Fibroblast of mammary gland (primary cell): ENCODE measurements at places on chromosomes 13 and 19.

GRCh38 chr13:60090574-60090973 lies 73.2 kb downstream of the DIAPH3 start:
- DNase-seq = peak; percentile 44

DNA sequence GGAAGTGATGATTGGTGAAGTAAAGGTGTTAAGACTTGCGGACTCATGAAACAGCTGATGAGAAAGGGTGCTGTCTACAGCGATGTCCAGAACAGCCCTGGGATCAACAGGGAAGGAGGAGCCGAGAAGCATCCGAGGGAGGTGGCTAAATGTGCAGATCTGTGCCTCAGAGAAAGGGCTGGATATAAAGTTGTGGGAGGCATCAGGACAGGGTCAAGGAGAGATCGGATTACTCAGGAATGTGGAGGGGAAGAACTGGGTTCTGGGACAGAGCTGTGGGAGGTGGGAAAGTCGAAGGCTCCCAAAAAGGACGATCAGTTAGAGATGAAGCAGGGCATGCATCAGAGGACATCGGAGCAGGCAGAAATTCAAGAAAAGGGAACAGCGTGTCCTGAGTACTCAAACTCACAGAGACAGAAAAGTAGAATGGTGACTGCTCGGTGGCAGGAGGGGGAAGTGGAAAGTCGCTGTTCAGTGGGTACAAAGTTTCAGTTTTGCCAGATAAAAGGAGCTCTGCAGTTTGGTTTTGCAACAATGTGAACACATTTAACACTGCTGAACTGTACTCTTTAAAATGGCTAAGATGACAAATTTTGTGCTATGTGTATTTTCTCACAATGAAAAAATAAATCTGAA lies 1.9 kb downstream of the SIGLEC14 start:
- no peak for DNase-seq

- peak; percentile 94 for DNase-seq
Observed at GRCh38 chr13:20714563-20715329, 11.2 kb downstream of the IL17D start.

DNA sequence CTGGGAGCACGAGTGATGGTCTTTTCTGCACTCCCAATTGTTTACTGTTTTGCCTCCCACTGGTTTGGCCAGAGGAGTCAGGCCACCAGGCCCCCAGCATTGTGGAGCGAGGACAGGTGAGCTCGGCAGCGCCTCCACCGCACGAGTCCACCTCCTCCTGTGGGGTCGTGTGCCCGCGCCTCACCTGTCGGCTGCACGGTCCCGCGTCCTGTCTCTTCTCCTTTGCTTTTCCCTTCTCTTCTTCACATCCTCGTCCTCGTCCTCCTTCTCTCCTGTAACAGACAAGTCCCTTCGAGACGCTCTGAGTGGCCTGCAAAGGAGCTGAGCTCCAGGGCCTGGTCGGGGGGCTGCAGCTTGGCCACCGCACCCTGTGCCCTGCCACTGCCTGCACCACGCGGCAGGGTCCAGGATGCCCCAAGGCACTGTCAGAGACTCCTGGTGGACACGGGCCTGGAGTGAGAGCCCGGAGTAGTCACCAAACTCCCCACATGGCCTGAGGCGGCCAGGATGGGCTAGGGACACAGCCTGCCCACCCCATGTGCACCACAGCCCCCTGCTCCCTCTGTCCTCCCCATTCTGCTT lies 11.4 kb downstream of the AKAP8 start:
- DNase-seq = no peak

DNA sequence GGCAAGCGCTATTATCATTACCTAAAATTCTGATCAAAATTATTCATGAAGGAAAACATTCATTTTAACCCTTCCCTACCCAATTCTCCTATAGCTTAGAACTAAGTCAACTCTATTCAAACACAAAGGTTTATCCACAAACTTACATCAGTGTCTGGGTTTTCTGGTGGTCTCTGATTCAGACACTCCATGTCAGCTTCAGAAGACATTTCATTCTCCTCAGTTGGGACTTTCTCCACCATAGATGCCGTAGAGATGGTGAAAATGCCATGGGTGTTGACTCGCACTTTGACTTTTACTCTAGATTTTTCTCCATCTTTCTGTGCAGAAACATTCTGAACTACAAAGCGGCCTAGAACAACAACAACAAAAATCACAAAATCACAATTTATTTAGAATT lies 16.3 kb downstream of the HSPH1 start:
- DNase-seq = no peak

- DNase-seq = no peak
Observed at GRCh38 chr13:30671271-30671815, 53.6 kb downstream of the USPL1 start.

GRCh38 chr13:84668637-84669036 lies 786.4 kb upstream of the SLITRK1 start:
- no peak for DNase-seq
